ENCODE measurements at places on chromosomes 16 and 17. TPM values are rescaled to one million over a fixed set of nuclear protein-coding genes. Genes with fewer than 3 reads are reported as not detected.
A peak's percentile ranks its signal among the peaks of the same experiment; 100 is the strongest.

The GCGR gene
- 0.13 TPM for total RNA-seq

The AXIN2 gene
- total RNA-seq: 58.6 TPM

The OSGIN1 gene
- 18.1 TPM for total RNA-seq

The ADAD2 gene
- total RNA-seq: not detected

The JUP gene
- total RNA-seq: 20.6 TPM

The PPM1D gene
- total RNA-seq: 32.3 TPM

The EMC8 gene
- total RNA-seq: 47.6 TPM

The PIPOX gene
- 87.3 TPM for total RNA-seq

The TRPV2 gene
- 7.3 TPM for total RNA-seq

DNA sequence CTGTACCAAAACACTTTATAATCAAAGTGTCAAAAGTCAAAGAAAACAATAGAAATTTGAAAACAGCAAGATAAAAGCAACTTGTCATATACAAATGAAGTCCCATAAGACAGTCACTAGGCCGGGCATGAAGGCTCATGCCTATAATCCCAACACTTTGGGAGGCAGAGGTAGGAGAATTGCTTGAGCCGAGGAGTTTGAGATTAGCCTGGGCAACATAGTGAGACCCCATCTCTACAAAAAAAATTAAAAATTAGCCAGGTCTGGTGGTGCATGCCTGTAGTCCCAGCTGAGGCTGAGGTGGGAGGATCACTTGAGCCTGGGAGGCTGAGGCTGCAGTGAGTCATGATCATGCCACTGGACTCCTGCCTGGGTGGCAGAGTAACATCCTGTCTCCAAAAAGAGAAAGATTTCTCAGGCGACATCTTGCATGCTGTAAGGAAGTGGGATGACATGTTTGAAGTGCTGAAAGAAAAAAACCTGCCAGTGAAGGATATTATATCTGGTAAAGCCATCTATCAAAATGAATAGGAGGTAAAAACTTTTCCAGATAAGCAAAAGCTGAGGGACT is 98.7 kb upstream of the NACA2 start:
- DNase-seq: no peak

DNA sequence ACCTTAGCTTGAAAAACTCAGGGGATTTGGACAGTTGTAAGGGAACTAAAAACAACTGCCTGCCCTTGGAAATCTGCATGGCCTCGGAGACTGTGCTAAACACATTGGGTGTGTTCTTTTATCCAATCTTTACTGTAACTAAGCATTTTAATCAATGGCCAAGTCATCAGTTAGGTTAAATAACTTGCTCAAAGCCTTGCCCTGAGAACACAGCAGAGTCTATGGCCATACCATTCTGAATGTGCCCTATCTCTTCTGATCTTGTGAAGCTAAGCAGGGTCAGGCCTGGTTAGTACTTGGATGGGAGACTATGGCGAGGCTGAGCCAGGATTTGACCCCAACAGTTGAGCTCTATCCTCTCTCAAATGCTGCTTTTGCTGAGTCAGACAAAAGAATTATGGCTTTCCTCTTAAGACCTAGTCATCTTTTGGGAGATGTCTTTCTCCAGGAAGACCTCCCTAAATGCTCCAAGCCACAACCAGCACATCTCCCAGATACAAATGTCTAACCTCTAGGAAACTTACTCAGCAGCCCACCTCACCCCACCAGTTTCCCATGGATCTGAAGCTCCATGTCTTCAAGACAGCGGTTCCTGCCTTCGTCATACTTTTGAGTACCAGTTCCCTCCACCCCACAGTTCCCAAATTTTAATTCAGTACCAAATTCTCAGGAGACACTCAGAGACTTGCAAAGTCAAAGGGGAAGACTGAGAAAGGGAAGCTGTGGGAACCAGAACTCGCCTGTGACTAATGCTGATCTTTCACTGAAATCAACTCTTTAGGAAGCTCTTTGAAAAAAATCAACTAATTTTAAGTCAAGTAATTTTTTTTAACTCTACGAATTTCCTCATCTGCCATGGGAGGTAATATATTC is 336.1 kb downstream of the MAF start:
- DNase-seq: no peak

- no peak for DNase-seq
These were observed 27.9 kb upstream of the BCAR1 start for GRCh38 chr16:75279305-75279704.

DNA sequence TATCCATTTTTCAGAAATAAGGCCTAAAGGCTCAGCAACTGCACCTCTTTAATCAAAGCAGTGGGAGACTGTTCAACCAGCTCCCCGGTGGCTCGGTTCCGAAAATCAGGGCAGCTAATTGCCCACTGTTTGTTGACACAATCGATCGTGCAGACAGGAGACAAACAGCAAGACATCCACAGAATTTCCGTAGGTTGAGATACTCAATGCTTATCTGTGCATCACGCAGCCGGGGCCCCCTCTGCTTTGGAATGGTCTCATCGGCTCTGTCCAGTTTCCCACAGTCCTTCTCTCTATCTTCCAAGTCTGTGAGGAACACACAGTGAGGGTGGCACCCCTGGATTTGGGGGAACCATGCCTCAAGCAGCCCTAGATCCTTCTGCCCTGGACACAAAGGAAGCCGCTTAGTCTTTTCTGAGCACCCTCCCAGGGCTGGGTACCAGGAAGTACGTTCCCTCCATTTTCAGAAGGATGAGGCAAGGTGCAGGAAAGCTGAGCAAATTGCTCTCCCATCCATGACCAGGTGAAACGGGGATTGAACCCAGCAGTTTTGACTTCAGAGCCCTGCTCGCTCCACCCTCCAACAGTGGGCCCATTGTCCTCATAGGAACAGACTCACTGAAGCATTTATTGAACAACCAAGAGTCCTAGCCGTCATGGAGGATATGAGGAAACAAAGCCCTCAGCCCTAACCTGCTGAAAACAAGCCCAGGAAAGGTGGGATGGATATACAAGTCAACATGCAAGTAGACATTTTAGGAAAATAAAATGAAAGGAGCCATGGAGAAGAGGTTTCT is 70.7 kb downstream of the C16orf95 start:
- DNase-seq: peak; percentile 71

DNA sequence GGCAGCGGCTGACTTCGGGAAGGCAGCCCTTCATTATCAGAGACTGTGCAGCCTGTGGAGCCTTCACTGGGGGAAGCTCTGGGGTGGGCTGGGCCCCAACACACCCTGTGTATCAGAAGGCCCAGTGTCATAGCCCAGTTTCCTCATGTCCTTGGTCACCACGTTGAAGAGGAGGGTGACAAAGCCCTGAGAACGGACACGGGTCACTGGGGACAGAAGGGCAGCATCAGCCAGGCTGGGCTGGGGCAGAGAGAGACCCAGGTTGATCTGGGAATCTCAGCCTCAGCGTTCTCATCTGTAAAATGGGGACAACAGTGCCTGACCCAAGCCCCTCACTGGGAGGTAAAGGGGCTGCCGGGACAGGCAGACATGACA is 19.3 kb downstream of the B9D1 start:
- DNase-seq: no peak

DNA sequence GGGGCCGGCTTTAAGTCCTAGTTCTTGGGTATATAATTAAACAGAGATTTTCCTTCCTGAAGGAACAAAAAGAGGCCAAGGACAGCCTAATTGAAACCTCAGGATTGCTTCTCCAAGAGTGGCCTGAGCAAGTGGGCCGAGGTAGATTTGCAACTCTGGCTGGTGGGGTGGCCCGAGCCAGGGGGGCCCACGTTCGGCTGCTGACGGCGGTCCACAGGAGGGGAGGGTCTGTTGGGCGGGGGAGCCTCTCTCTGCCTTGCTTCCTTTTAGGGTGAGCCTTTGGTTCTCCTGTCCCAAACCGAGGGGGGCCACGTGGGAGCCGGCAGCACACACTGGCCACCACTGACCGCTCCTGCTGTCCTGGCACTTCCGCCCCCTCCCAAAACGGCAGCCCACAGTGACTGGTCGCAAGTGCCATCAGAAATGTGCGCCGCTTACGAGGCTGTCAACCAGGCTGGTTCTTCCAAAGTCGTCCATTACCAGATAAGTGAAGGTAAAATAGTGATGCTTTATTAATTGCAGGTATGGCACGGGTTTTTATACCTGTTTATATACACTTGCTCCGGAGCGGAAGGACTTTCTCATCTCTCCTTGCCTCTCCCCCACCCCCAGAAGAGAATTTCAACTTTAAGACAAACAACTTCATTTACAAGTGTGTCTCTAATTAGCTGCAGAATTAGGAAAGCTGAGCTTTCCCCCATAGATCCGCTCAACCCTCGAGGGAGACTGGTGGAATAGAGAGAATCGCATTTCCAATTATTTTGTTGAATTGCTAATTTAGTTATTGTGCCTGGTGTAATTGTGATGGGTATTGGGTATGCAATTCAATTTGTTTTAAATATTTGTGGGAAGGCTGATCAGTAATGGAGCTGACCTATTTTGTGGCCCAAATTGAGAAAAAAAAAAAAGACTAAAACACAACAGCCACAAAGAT is 117.8 kb downstream of the AATF start:
- no peak for DNase-seq

GRCh38 chr17:49965524-49965909 is 3.5 kb upstream of the DLX4 start:
- no peak for DNase-seq

GRCh38 chr17:9037736-9038135 is 16.4 kb downstream of the NTN1 start:
- DNase-seq: no peak

GRCh38 chr17:78789149-78789662 is 7.1 kb upstream of the CYTH1 start:
- no peak for DNase-seq

DNA sequence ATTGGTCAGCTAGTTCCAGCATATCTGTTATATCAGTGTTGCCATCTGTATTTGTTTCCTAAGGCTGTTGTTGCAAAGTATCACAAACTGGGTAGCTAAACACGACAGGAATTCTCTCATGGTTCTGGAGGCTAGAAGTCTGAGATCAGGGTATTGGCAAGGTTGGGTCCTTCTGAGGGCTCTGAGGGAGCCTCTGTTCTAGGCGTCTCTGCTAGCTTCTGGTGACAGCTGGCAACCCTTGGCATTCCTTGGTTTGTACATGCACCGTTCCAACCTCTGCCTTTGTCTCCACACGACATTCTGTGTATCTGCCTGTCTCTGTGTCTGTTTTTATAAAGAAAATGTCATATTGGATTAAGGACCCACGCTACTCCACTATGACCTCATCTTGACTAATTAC is 219.9 kb upstream of the NLRP1 start:
- DNase-seq: no peak

GRCh38 chr17:82242977-82243647 is 14.3 kb downstream of the SLC16A3 start:
- peak; percentile 84 for DNase-seq

- no peak for DNase-seq
These were observed 51.3 kb upstream of the GNG13 start for GRCh38 chr16:851871-852270.

- DNase-seq: no peak
These were observed 2.9 kb downstream of the SLC13A5 start for GRCh38 chr17:6710317-6710716.

- DNase-seq: no peak
These were observed 515 bp downstream of the SUMO2 start for GRCh38 chr17:75182319-75182568.

DNA sequence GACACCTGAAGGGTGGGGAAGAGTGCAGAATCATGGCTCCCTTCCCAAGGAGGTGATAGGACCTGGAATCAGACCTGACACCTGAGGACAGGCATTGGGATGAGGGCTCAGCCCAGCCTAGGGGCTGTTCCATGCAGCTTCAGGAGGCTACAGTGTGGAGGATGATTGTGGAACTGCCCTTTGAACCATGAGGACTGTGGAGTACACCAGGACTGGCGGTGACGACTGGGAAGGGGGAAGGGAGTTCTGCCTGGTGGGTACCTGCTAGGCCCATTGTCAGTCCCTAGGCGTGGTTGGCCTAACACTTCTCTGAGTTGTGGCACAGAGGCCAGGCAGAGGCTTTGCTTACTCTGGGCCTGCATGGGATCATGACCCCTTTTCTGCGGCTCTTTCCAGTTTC is 76.1 kb downstream of the MPRIP start:
- DNase-seq: peak; percentile 45

- no peak for DNase-seq
These were observed 77.4 kb upstream of the TOB1 start for GRCh38 chr17:50943575-50943933.

DNA sequence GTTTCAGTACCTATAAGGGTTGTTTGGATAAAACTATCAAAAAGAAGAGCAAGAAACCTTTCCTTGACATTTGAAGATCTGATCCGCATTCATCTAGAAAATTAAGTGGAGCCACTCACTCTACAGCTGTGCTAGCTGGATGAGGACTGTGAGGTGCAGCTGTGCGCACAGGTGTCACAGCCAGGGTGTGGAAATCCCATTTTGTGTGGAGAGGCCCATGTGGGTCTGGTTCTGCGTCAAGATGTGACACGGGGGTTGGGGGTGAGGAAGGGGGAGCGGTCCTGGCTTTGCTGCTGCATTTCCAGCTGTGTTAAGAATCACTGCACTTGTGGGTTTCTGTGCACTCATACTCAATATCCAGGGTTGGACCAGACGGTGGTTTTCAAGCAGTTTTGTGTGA is 70.7 kb downstream of the CLEC16A start:
- no peak for DNase-seq

GRCh38 chr17:79845601-79845949 is 6.3 kb upstream of the CBX4 start:
- peak; percentile 50 for DNase-seq

DNA sequence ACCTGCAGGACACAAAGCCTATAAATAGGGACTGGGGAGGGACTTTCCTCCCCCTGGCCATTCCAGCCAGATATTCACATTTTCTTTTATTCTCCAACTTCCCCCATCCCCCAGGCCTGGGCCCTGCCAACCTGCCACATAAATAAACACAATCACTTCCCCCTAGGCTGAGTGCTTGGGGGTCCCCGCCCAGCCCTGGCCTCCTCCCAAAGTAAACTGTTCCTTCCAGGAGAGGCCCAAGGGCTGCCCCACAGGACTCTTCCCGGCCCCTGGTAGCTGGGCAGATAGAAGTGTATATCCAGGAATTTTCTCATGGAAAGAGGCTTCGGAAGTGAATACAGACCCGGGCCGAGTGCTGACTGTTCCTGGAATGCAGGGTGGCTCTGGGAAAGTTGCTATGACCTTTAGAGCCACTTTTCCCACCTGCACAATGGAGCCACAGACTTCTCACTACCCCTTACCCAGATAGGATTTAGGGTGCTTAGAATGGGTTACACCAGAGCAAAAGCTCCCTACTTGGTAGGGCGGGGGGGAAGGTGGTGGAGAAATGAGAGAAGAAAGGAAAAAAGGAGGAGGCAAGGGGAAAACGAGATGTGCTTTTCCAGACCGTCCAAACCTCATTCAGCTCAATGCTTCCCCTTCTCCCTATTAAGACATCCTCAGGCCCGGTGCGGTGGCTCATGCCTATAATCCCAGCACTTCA is 8.5 kb downstream of the CSF3 start:
- no peak for DNase-seq

GRCh38 chr17:43085474-43085873 is 39.7 kb downstream of the BRCA1 start:
- DNase-seq: peak; percentile 9

GRCh38 chr16:72673118-72673517 is 374.8 kb downstream of the ZFHX3 start:
- DNase-seq: no peak

Measured in HepG2 (cell line).